ENCODE measurements at places on chromosomes 2 and 18. TPM values are rescaled to one million over a fixed set of nuclear protein-coding genes. Genes with fewer than 3 reads are reported as not detected.

Gene SERPINB4
- not detected for total RNA-seq

Gene L3MBTL4
- 12.1 TPM for total RNA-seq

Gene CD8B2
- not detected for total RNA-seq

Gene CLEC4F
- total RNA-seq, result not detected
